Posterior vena cava (tissue), 2 donors: ENCODE measurements at places on chromosomes 6 and 20.
A peak's percentile ranks its signal among the peaks of the same experiment; 100 is the strongest.

GRCh38 chr6:33249732-33250630 lies 21.7 kb downstream of the VPS52 start:
- DNase-seq: peak; percentile 72

- DNase-seq: no peak
These were observed 133.1 kb downstream of the ALDH8A1 start for GRCh38 chr6:134816780-134817179.

DNA sequence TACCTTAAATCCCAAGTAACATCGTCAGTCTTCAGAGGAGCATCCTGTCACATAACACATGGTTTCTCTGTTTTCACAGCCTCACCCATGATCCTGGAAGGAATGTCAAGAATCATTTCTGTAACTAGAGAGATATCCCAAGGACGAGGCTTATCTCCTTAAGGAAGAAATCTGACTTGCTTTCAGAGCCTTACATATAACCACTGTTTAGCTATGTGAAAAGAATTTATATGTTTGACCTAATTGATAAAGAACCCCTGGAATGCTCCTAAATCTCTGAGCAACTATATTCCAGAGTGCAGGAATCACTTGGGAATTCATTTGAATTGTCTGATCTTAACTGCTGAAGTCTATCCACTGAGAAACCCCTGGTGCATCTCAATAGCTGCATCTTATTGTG lies 243.1 kb downstream of the ALDH8A1 start:
- DNase-seq: no peak

DNA sequence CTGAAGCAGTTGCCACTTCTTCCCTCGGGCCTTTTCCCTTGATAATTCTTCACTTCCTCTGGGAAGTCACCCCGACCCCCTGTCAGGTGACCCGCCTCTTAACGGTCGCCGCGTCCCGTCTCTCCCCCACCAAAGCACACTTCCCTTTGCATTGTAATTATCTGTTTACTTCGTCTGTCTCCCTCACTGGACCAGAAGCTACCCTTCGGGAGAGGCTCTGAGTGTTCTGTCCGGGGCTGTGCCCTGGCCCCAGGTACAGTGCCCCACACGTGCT lies 771 bp upstream of the SNAI1 start:
- no peak for DNase-seq

- no peak for DNase-seq
These were observed 92.0 kb upstream of the TMEM181 start for GRCh38 chr6:158467923-158468322.

GRCh38 chr6:102488729-102489128 lies 1095.2 kb downstream of the GRIK2 start:
- no peak for DNase-seq

DNA sequence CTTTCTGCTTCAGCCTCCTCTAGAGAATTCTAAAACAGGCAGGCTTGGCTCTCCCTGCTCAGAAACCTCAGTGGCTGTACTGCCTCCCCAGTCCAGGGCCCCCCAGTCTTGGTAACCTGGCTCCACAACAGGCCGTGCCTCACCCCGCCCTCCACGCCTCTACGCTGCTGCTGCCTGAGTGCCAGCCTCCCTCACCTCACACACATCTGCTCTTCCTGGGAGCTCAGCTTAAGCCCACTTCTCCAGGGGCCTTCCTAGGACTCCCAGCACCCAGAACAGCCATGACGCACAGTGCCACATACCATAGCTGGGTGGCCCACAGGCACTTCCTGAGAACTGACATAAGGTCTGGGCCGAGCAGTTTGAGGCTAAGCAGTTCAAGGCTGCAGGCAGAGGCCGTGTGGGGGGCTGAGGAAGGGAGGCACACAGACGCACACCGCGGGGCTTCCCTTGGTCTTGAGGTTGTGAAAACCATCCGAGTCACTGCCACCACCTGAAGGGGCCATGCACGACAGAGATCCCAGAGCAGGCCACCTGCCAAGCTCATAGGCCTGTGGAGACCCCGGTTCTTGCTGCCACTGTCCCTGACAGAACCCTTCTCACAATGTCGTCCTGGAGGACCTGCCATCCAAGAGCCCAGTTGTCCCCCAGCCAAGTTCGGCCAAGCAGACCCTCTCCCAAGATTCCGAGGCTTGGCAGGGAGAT lies 42.6 kb downstream of the DSTN start:
- DNase-seq: peak; percentile 85

DNA sequence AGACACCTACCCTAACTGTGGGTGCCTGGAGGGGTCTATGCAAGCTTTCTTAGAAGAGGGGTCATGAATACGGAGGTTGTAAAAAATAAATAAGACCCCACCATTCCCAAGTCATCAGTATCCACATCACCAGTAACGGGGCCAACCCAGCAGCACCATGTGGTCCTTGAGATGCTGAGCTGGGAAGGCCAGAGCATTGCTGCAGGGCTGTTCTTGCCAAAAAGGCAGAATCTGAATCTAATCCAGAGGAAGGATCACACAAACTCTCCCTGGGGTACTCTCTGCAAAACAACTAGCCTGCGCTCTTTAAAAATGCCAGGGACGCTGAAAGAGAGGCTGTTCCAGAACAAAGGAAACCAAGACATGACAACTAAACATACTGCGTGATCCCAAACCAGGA lies 43.2 kb downstream of the SSR1 start:
- no peak for DNase-seq

GRCh38 chr6:16437095-16437494 lies 198.7 kb downstream of the GMPR start:
- DNase-seq: no peak

DNA sequence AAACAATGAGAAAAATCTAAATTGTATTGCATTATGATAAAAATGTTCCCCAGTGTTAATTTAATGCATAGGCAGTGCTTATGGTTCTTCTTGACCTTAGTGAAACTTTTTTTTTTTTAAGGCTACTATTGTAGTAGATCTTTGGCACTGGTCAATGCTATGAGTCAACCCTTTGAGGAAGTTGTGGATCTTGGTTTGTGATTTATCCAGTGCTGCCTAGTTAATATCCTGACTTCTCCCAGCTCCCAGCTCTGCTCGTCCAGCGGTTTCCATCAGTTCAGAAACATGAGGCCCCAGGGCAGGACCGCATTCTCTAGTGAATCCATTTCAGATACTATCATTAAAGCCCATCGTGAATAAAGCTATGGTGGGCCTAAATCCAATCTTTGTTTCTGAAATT lies 364.5 kb upstream of the JARID2 start:
- peak; percentile 58 for DNase-seq

GRCh38 chr20:40979247-40979646 lies 49.4 kb upstream of the TOP1 start:
- no peak for DNase-seq

- no peak for DNase-seq
These were observed 248.7 kb downstream of the ADGB start for GRCh38 chr6:146847426-146847825.

DNA sequence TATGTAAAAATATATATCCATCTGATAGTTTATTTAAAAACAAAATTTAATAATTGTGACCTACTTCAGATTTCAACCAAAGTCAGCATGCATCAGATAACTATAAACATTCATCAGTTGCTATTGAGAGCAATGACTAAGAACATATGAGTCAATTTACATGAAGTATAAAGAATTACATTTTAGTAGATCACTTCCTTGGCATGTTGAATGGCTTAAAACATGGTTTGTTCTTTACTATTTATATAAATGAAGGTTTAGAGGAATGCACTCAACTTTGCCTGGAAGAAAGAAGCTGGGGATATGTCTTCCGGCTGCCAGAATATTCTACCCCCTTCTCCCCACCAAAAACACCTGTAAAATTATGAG lies 6.4 kb upstream of the FAM217A start:
- no peak for DNase-seq

GRCh38 chr6:136160250-136160649 lies 89.9 kb downstream of the MTFR2 start:
- no peak for DNase-seq

GRCh38 chr6:37985355-37985754 lies 165.8 kb downstream of the ZFAND3 start:
- no peak for DNase-seq

- DNase-seq: no peak
These were observed 215.3 kb downstream of the BMP7 start for GRCh38 chr20:57051096-57051495.

DNA sequence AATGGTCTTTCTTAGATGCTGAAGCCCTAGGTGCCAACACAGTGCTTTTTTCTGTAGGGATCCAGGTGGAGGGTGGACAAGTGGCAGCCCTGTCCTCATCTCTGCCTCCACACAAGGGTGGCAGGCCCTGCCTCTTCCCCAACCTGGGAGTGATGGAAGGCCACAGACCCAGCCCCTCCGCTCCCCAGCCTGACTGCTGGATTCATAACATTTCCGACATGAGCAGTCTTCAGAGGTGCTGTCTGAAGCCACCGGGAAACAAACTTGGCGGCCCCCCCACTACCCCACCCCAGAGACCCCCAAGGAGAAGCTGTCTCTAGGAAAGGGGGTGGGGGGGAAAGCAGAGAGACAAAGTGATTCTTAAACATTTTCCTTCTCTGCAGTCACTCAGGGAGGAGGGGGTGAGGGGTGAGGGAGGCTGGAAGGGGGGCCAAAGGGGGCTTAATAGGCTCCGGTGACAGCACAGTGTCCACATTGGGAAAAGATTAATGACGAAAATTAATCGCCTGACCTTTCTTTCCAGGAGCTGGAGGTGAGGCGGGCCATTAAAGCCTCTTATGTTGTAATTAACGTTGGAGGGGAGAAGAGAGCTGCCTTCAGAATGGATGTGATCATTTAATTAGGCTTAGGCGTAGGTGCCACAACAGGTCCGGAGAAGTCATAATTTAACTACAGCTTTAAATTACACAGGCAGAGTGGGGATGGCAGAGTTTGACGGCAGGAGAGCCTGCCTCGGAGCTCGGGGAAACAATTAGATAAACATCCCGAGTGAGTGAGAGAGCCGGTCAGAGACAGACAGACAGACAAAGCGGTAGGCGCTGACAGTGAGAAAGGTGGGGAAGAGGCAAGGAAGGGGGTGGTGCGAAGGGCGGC lies 76.8 kb upstream of the FOXP4 start:
- no peak for DNase-seq

DNA sequence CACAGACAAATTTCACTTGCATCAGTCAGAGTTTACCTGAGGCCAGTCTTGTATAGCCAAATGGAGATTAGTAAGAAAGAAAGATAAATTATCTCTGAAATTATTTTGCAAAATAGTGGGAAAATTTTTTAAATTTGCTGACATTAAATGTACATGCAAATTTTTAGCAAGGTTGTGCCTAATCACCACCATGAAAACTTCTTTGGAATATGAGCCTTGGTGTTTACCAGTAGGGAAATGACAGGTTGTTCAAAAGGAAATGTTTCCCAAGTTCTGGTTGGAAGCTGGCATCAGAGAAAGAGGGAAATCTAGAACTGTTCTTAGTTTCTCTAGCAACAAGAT lies 34.4 kb upstream of the LOC128125822 start:
- no peak for DNase-seq

- peak; percentile 79 for DNase-seq
These were observed 37.6 kb upstream of the ZBP1 start for GRCh38 chr20:57657535-57658446.

- no peak for DNase-seq
These were observed 134.5 kb downstream of the AGPAT4 start for GRCh38 chr6:161139304-161139765.

- DNase-seq: no peak
These were observed 683.8 kb downstream of the DOK5 start for GRCh38 chr20:55159230-55159629.

- no peak for DNase-seq
These were observed 89.5 kb downstream of the MAP3K7 start for GRCh38 chr6:90497411-90497810.

DNA sequence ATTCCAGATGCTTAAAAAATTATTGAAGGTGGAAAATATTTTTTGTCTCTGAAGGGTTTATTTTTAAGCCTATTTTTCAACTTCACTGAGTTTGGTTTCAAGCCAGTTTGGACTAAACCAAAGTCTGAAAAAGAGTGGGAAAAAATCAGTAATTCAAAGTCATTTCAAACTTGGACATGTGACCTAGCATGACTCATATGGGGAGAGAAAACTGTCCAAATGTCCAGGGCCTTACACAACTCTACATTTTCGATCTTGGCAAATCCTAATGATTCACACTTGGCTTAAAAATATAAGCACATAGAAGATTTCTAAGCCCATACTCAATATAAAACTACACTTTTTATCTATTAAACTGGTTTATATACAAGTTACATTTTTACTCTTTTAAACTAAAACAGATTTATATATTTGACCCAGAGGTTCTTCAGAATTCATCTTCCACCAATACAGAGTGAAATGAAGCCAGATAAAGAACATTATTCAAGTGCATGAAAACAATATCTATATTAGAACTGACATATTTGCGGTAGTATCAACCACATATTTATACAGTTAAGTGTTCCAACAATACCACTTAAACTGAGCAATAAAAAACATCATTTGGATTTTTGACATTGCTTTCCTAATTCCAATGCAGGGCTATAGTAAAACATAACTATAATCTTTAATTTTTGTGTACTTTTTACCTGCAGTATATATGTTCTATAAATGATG lies 110.3 kb upstream of the TCF21 start:
- DNase-seq: no peak

DNA sequence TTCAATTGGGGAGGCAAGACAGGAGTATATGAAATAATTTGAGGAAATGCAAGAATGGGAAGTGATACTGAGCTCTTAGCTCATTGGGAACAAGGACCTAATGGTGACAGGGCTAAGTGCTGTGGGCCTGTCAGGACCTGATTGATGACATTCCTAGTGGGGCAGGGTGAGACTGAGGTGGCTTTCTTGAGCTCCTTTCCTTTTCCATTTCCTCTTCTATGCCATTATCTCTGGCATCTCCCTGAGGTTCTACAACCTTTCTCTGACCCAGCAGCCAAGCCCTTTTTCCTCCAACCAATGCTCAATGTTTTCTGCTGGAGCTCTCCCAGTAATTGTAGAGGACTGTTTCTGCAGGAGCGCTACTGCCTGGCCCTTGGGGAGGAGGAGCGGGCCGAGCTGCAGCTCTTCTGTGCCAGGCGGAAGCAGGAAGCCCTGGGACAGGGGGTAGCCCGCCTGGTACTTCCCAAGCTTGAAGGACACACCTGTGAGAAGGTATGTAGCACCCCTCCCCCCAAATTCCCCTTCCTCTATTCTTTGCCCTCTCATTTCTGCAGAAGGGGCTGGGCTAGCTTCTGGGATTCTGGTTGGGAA lies 2.8 kb upstream of the TOMM6 start:
- DNase-seq: no peak

DNA sequence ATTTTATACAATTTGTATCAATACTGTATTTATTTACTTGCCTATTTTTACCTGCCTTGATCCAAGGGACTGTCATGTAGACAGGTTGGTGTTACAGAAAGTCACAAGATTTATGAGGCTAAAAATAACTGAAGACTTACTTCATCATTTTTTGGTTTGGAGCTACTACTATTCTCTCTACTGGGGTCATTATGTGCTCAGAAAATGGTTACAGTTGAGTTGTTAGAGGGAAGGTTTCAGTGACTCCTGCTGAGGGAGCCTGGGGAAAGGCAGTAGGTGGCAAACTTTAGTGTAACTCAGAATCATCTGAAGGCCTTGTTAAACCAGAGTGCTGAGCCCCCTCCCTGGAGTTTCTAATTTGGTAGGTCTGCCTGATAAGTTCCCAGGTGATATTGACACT lies 118.8 kb downstream of the TINAG start:
- DNase-seq: no peak

GRCh38 chr20:45338121-45339030 lies 9.8 kb downstream of the SDC4 start:
- DNase-seq: peak; percentile 57

GRCh38 chr6:133368664-133369063 lies 127.5 kb downstream of the EYA4 start:
- no peak for DNase-seq
